ENCODE measurements at places on chromosomes 7 and 10.

- no peak for DNase-seq
Observed at GRCh38 chr10:84547616-84548015, 219.2 kb downstream of the CCSER2 start.

DNA sequence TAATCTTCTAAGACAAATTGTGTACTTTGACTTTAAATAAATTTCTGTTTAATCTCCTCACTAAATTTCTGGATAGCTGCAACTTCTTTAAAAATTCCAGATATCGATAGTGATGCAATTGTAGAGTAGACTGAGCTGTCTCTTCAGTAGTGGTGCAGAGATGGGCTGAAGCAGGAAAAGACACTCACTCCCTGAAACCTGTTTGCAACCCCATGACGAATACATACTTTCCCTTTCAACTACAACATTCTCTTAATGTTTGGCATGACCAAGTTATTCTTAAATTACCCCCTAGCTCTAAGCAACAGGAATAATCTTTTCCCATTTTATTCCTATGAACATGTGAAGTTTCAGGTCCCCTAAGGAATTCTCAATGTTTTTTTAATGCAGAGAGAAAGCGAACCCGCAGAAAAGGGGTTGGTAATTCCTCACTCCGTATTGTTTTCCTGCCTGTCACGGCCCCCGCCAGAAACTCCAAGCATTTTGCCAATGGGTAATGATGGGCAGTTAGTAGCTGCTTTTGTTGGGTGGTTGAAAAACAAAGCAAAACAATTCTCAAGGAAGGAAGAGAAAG is 1.3 kb downstream of the THSD7A start:
- DNase-seq: no peak

- DNase-seq: no peak
Observed at GRCh38 chr7:124074007-124074406, 41.1 kb upstream of the TMEM229A start.

DNA sequence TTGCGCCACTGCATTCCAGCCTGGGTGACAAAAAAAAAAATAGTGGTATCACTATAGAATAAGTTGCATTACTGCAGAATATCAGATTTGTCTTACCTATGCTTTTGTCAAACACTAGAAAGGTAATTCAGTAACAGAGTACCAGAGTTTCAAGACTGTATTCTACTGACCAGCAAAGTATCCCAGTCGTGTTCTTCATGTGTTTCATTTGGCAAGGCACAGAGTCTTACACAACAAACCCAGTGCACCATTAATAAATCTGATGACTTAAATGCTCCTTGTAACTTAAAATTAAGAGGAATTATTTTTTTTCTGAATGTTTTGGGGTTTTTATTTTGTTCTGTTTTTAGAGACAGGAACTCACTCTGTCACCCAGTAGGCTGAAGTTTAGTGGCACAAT is 34.4 kb upstream of the PBLD start:
- DNase-seq: no peak

DNA sequence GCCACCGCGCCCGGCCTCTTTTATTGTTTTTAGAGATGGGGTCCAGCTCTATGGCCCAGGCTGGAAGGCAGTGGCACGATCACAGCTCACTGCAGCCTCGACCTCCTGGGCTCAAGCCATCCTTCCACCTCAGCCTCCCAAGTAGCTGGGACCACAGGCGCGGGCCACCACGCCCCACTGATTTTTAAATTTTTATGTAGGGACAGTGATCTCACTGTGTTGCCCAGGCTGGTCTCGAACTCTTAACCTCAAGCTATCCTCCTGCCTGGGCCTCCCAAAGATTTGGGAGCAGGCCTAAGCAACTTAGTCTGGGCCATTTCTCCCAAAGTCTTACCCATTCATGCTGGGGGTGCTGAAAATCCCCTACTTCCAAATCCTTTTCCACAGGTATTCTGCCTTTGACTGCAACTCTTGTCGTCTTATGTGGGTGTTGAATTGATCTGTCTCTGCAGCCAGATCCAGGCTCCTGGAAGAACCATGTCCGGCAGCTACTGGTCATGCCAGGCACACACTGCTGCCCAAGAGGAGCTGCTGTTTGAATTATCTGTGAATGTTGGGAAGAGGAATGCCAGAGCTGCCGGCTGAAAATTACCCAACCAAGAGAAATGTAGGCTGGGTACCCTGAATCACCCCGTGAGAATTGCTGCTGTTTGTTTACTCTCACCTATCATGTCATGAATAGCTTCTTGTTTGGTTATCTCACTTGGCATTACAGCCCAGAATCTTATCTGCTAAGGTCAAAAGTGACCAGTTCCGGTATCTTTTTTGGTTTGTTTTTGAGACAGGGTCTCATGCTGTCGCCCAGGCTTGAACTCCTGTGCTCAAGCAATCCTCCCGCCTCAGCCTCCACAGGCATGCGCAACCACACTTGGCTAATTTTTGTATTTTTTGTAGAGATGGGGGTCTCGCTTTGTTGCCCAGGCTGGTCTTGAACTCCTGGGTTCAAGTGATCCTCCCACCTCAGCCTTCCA is 1.1 kb downstream of the ZDHHC4 start:
- DNase-seq: no peak

DNA sequence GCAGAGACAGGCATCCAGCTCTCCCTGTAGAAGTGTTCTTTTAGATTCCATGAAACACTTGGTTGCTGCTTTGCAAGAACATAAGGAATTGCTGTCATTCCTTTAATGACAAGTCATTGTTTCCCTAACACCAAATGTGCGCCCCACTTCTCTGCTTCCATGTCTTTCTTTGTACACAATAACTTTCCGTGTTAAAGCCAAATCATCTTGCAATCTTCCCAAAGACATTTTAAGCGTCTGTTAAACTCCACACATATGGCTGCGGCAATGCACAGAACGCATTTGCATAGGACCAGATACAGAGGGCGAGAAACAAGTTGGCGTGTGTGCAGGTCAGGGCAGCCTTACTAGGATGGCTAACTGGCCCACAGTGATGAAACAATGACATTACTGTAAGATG is 399.3 kb upstream of the PRKCQ start:
- DNase-seq: no peak

DNA sequence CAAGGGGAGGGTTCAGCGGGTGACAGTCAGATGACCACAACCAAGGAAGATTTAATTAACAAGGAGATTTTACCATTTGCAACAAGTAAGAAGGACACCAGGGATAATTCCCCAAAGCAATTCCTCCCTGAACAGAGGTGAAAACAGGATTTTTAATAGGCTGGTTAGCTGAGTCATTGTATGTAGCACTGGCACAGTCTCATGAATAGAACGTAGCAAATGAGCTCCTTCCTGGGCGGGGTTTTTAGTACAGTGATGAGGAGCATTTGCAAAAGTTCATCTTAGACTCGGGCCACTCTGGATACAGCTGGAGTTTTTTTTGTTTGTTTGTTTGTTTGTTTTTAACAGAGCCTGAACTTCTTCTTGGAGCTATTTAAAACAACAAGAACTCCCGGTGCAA is 39.0 kb downstream of the TAC1 start:
- DNase-seq: no peak

- DNase-seq: no peak
Observed at GRCh38 chr10:53765311-53765710, 992.7 kb upstream of the MBL2 start.

DNA sequence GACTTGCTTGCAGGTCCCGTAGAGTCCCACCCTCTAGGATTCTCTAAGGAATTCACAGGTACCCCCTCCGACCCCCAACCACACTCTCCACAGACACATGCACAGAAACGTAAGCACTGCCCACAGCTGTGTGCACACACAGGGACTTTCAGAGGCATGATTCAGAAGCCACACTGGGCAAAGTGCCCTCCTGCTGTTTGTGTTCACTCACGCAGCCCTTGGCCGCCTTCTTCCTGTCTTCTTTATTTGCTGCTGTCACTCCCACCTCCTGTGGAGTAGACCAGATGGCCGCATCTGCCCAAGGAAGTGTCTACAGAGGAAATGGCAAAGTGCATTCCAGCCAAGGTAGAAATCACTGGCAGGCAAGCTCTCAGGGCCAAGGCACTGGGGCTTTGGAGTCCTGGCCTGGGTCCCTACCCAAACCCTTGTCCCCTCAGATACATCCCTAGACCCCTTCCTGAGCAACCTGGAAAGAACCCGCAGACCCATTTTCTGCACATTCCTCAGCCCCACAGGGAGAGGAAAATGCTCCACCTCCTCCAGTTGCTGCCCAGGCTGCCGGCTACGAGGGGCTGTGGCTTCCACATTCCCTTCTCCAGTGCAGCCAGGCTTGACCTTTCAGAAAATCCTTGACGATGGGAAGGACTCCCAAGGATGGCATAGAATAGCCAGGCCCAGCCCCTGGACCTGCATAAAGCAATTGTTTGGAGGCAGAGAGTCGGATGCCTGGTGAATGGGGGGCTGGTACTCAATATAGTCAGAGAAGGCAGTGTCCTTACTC is 21.6 kb upstream of the GIMAP8 start:
- DNase-seq: peak; percentile 19

- no peak for DNase-seq
Observed at GRCh38 chr7:119842786-119843185, 430.2 kb upstream of the KCND2 start.

DNA sequence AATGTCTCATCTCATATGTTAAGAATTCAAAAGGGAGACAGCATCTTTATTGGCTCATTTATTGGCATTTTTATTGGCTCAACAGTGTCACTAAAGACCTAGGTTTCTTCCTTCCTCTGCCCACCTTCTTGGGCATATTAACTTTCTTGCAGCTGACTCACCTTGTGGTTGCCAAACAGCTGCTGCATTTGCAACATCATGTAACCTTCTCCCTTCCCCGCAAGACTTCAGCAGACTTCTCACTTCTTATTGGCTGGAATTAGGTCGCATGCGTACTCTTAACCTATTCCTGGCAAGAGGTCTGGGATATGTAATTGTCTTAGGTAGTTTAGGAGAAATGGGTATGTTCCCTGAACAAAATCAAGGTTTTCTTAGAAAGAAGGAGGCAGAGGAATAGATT is 263.2 kb downstream of the POU6F2 start:
- no peak for DNase-seq

DNA sequence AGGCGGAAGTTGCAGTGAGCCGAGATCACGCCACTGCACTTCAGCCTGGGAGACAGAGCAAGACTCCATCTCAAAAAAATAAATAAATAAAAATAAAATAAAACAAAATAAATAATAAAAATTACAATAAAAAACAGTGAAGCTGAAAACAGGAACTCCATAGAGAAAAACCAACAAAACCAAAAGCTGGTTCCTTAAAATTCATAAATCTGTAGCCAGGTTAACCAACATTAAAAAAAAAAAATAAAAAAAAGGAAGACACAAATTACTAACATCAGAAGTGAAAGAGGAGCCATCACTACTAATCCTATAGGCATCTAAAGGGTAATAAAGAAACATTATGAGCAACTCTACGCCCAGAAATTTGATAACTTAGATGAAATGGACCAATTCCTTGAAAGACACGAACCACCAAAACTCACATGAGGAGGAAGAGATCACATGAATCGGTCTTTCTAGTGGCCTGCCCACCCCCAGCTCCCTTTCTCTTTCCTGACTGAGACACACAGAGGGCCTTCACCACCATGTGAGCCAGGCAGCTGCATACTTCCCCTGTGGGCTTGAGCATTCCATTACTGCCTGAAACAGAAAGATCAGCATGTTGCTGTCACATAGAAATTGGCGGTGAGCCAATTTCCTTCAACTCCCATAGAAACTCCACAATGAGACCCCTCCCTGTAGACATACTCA is 208.7 kb downstream of the MAD1L1 start:
- DNase-seq: no peak

DNA sequence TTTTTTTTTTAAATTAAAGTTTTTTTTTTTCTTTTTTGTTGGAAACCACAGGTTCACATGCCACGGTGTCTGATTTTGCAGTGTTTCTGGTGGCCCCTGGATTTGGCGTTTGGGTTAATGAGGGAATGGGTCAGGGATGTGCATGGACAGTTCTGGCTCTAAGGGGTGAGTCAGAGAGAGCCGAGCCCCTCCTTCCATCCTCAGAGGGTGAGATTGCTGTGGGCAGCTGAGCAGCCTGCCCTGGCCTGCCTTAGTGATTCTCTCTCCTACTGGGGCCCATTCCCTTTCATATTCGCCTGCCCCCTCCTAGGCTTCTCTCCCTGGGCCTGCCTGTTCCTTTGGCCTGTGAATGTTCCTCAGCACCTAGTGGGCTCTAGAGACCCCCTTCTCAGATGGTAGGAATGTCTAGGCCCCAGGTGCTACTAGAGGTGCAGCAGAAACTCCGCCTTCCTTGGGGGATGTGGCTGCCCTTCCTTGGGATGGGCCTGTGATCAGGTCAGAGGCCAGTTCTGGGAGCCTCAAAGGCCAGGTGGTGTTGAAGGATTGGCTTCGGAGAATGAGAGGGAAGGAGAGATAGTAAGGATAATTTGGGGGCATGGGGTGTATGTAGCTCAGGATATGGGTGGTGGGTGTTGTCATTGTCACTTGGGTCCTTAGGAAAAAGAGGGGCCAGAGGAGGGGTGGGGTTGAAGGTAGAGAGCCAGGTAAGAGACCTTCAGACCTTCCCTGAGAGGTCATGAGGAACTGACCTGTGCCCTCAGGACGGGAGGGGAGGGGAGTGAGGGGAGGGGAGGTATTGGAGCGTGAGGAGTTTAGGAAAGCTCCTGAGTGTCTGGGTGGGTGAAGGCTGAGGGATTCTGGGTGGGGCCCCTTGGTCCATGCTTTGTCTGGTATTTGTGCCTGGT is 19.8 kb downstream of the TSPAN14 start:
- no peak for DNase-seq

DNA sequence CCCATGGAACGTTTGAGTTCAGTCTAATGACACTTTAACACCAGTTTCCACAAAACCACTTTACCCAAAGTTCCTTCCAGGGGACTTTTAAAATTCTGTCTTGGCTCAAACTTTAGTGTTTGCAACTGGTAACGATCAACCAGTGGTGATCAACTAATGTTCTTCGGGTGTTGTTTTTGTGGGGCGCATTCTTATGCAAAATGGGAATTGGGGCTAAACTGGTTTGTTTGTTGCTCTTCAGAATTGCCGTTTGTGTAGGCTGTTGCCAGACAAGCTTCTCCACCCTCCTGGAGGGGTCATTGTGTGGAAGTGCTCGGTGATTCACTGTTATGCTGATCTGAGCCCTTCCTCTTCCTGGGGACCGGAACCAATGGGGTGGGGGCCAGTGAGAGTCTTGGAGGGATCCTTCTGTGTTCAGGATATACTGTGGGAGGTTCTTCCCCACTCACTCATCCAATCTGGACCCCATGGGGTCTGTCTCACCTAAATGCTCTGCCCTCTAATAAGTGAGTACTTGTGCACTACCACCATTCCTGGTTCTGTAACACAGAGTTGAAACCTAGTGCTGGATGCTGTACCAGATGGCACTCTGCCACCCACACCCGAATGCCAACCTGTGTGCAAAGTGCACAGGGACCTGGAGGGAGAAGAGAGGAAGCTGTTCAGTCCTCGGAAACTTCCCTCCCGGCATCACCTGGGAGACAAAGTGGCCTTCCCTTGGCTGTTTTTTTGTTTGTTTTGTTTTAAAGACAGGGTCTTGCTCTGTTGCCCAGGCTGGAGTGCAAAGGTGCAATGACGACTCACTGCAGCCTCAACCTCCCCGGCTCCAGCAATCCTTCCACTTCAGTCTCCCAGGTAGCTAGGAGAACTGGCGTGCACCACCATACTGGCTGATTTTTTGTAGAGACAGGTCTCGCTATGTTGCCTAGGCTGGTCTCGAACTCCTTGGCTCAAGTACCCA is 2.1 kb downstream of the NFE2L3 start:
- DNase-seq: no peak

Measured in amniotic stem cell (primary cell).